ENCODE measurements at places on chromosomes 3 and 15. TPM values are rescaled to one million over a fixed set of nuclear protein-coding genes. Genes with fewer than 3 reads are reported as not detected.

The DPPA4 gene
- not detected for total RNA-seq

- no peak for DNase-seq
Measured at GRCh38 chr15:101578443-101578894, 73.7 kb downstream of the TM2D3 start.

- DNase-seq: no peak
Measured at GRCh38 chr15:63041402-63041973, 1.1 kb upstream of the TPM1 start.

DNA sequence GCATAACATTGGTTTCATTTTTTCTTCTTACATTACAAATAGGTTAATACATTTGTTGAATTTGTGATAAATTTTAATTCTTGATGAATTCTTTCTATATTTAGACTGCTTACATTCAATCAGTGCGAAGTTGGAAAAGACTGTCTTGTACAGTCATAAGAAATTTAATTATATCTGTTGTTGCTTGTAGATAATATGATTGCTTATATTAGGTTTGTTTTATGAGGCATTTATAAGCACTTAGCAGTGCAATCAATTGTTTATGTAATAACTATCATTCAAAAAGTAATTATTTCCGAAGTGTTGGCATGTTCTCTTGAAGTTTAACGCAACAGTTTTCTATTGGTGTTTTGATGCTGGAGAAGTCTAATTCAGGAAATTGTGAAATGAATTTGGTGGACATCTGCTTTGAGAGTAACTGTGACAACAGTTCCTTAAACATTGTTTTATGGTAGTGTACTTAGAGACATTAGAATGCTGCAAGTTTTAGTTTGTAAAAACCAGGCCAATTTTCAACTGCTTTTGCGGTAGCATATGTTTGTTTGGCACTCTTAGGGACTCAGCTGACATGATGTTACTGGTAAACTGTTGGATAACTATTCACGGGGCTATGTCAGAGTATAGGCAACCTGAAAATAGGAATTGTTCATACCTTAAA, 99.7 kb downstream of the NAALADL2 start:
- no peak for DNase-seq

Data from mesenteric fat pad (tissue), 1 donor.